ENCODE measurements at places on chromosomes 2 and 18. TPM values are rescaled to one million over a fixed set of nuclear protein-coding genes. Genes with fewer than 3 reads are reported as not detected.

Gene C1GALT1C1L
- total RNA-seq = 2.3 TPM

Gene GTF2A1L
- total RNA-seq = not detected

Gene ADD2
- total RNA-seq = 0.41 TPM

Gene PAX8
- 0.68 TPM for total RNA-seq

Gene TANC1
- total RNA-seq = 55.7 TPM

Gene SLC11A1
- total RNA-seq = 19.5 TPM

All from right cardiac atrium (tissue), 5 donors.